GM03348 (cell line): ENCODE measurements at places on chromosomes 6 and 20.

DNA sequence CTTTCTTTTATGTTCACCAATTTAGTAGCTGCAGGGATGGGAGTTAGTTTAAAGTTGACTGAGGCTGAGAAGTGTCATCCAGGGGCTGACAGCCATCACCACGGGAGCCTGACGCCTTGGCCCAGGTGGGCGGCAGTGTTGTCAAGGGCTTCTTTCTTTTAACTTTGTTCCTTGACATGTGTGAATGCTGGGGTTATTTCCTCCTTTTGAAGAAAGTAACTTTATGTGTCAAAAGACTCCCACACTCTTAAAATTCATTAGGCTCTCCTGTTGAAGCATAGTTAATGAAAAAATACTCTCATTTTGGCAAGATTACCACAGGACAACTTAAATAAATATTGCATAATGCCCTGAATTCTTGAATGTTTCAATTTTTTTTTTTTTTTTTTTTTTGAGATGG, 50.0 kb downstream of the SASH1 start:
- peak; percentile 27 for DNase-seq

DNA sequence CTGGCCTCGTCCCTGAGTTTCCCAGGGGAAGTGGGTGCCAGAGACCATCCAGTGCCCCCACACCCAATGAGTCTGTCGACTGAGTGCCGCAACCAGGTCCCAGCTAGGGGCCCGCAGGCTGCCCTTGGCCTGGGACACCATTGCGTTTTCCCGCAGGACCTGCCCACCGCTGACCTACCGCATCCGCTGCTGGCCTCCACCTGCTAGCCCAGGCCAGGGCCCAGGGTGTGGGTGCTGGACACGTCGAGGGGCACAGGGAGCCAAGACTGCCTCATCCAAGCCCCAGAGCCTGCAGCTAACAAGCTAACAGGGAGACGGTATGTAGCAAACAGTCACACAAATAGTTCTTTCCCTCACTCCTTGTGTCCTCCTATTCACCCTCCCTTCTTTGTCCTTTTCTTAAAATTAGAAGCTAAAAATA, 97.7 kb downstream of the TMEM242 start:
- DNase-seq = no peak

DNA sequence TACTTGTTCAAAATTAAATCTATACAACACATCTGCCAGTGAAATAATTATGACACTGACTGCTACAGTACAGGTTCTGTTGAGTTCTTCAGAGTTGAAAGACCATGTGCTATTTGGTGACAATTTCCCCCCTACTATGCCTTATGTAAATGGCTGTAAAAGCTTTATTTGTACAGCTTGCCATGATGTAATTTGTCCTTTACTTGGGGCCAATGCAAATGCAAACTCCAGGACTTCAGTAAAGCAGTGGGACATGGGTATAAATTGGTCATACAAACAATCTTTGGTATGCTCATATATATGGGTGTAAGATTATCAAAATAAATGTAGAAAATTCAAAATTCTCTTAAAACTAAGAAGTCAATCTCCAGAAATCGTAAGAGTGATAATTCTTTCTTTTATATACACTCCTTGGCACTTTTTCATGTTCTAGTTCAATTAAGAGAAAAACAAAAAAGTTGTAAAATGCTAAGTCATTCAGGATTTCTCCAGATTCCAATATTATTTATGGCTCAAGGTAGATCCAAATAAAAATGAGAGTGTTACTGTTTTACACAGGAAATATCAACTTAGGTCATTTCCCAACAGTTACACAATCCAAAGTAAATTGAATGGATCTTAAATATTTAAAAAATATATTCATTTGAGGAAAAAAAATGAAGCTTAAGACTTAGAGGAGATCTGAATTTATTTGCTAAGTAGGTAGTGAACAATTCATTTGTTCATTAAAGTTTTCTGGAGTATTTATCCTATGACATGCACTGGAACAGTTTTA, 1310.5 kb upstream of the CITED2 start:
- DNase-seq = no peak

DNA sequence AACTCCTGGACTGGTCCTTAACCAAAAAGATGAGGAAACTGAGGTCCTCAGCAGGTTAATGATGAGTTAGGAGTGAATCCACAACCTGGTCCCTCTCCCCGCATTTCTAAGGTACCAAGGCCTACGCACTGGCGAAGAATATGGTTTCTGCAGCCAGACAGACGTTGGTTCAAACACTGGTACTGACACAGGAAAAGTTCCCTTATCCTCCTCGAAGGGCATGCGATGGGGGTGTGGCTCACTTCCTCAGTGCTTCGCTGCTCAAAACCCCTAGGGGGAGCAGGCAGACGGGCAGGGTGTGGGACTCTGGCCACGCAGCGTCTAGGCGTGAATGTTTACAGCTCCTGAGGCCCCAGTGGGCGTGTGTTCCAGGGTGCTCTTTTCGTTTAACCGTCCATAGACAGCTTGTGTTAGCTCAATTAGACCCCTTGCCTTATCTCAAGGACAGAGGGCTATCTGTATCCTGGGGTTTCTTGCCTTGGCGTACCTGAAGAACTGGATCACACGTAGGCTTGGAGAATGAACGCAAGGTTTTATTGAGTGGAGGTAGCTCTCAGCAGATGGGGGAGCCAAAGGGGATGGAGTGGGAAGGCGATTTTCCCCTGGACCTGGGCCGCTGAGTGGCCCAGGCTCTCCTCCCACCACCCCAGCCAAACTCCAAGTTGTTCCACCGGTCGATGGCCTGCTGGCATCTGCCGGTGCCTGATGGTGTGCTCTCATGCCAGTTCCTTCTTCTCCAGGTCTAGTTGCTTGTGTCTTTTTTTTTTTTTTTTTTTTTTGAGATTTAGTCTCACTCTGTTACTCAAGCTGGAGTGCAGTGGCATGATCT, 31.8 kb upstream of the PTPN1 start:
- peak; percentile 73 for DNase-seq

DNA sequence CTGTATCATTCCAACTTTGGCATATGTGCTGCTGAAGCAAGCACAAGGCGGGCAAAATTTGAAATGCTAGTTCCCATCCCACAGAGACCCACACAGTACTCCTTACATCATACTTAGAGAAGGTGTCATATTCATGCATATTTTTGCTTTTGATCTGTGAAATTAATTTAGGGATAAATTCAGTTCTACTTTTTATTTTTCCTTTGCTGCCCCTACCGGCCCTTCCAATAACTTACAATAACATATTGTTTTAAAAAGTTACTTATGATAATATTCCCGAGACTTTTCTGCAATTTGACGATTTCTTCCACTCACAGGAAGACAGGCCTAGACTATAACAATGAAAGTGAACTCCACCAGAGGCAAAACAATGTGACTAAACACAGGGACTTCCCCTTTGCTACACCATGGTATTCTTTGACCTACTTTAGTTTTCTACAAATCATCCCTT, 35.0 kb downstream of the SESN1 start:
- DNase-seq = peak; percentile 20

- DNase-seq = peak; percentile 44
Observed at GRCh38 chr6:125780540-125781313, 10.0 kb upstream of the NCOA7 start.

GRCh38 chr20:53579581-53580375, 13.9 kb downstream of the ZNF217 start:
- peak; percentile 52 for DNase-seq

DNA sequence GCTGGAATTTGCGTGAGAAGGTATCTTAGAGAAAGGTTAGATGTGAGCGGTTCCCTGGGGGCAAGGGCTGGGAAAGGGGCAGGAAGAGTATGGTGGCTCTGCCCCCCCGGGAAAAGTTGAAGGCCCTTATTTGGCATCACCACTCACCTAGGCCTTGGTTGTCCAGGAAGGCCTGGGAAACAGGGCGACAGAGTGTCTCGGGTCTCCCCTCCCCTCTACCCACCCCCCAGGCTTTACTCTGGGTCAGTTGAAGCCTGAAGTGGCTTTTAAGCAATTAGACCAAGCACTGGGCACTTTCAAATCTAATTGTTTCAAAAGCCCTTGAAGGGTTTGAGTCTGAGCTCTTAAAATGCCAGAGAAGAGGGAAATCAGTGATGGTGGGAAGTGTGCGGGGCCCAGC, 30.2 kb upstream of the FOXP4 start:
- no peak for DNase-seq

GRCh38 chr6:136751522-136751956, 40.7 kb downstream of the MAP3K5 start:
- no peak for DNase-seq

DNA sequence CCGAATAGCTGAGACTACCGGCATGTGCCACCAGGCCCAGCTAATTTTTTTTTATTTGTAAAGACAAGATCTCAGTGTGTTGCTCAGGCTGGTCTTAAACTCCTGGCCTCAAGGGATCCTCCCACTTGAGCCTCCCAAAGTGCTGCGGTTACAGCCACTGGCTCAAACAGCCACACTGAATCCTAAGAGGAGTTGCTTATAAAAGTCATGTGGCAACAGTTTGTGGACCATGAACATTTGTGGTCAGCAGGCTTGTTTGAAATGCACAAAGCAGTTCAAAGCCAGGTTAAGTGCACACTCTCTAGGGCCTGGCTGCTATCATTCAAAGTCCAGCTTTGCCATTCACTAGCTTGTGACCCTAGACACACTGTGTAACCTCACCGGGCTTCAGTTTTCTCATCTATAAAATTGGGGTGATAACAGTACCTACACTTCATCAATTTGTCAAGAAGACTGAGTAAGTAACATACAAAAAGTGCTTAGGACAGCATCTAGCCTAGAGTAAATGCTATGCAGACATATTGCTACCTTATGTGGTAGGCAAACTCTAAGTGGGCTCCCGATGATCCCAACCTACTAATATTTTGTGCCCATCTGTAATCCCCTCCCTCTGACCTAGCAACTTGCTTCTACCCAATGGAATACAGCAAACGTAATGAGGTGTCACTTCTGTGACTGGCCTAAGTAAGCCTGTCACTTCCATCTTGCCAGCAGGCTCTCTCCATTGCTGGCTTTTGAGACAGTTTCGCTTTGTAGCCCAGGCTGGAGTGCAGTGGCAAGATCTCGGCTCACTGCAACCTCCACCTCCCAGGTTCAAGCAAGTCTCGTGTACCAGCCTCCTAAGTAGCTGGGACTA, 122.9 kb downstream of the ZMYND8 start:
- no peak for DNase-seq

DNA sequence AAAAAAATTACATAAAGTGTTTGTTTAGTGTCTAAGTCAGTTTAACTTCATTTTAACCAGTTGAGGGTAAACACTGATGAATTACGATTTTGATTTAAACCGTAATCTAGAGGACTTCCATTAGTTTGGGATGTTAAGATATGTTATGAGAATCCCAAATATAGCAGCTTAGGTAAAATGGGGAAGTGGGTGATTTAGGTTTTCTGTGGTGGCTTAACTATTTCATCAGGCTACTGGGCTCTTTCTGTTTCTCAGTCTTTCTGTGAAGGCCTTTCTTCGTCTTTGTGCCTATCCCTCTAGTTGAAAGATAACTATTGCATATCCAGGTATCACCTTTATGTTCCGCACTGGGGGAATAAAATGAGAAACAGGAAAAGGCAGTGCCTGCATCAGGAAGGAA, 27.9 kb downstream of the CENPW start:
- no peak for DNase-seq

- no peak for DNase-seq
Observed at GRCh38 chr6:33839399-33840047, 35.7 kb upstream of the MLN start.

GRCh38 chr6:13119549-13119948, 208.8 kb downstream of the TBC1D7 start:
- no peak for DNase-seq
